Cerebellum (tissue), 4 donors: ENCODE measurements at places on chromosomes 16 and 17.
A peak's percentile ranks its signal among the peaks of the same experiment; 100 is the strongest.

DNA sequence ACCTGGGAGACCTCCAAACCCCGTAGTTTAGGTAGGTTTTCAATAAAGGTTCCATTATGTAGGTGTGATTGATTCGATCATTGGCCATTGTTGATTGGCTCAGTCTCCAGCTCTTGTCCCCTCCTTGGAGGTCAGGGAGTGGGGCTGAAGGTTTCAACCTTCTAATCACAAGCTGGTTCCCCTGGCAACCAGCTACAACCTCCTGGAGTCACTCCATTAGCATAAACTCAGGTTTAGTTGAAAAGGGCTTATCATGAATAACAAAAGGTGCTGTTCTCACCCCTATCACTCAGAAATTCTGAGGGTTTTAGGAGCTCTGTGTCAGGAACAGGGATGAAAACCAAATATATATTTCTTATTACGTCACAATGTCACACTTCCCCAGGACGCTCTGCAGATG, 28.5 kb downstream of the TMEM132E start:
- no peak for DNase-seq

DNA sequence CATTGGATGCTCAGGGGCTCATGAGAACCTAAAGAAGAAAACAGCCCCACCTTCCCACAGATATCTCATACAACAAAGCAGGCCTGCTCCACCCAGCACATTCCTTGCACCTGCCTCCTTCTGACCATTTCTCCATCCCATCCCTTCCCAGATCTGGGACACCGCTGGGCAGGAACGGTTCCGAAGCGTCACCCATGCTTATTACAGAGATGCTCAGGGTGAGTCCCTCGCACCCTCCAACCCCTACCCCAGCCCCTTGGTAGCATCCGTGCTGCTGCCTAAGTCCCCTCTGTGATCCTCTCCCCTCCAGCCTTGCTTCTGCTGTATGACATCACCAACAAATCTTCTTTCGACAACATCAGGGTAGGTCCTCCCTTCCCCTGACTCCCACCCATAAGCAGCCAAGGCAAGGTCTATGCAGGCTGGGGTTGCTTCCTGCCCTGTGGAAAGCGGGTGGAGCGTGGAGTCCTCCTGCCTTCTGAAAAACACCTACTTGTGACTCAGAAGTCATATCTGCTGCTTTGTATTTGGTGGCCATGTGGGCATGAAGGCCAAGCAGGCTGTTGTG, 5.4 kb upstream of the NHERF1 start:
- DNase-seq, result no peak

DNA sequence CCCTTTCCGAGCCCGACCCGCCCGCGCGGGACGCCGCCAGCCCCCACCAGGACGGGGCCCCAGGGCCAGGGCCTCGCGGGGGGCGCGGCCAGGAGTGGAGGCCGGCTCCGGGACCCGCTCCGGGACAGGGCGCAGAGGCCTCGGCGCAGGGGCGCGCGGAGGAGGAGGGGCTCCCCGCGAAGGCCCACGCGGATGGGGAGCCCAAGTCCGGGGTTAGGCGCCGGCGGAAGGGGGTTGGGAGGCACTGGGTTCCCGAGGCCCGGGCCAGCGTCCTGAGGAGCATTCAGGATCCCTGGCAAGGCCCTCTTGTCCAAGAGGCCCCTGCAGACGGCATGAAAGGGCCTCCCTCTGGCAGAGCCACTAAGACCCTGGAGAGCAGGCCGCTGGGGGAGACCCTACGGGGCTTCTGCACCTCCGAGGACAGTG, 57.8 kb upstream of the CIBAR2 start:
- no peak for DNase-seq

DNA sequence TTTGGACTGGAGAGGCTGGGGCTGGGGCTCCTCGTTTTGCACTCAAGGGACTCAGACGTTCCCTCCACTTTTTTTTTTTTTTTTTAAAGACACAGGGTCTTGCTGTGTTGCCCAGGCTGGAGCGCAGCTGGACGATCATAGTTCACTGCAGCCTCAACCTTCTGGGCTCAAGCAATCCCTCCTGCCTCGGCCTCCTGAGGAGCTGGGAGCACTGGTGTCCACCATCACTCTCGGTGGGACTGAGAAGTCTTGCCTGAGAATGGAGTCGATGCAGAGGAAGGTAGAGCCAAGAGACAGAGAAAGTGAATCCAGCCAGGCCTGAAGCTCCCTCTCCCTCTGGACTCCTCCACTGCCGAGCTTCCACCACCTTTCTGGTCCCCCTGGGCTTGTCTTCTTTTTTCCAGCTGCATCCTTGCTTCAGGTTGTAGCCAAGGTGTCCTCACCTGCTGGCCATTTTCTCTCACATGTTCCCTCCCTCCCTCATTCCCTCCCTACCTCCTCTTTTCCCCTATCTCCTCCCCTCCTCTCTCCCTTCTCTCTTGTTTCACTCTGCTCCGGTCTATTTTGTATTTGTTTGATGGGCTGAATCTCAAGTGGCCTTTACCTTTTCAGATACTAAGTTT, 233.8 kb downstream of the SNX29 start:
- DNase-seq, result no peak

DNA sequence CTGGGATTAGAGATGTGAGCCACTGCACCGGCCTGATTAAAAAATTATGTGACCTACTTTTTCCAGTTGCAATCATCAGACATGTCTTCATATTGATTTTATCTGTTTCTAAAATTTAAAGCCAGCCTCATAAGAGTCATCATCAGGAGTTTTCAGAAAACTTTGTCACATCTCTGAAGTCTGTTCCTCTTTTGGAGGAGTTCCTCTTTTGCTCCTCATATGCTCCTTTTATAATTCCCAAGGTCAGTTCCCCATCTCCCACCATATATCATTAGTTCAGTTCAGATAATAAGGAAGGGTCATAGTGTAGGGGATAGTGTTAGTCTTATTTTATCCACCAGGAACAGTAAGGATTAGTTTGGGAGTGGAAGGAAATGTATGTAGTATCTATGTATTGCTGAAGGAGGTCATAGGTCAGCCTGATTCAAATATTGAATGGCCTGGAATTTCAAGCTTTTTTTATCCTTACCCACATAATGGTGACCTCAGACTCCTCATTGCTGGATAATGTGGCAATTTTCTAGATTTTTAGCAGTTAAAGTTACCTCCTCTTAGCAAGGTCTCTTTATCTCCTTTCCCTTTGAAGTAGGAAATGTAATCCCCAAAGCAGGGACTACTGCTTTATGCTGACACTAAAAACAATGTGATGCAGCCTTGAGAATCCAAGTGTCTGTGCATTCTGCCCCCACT, 13.8 kb upstream of the DUSP14 start:
- DNase-seq, result no peak

- no peak for DNase-seq
Measured at GRCh38 chr16:12661656-12662172, 142.0 kb downstream of the CPPED1 start.

DNA sequence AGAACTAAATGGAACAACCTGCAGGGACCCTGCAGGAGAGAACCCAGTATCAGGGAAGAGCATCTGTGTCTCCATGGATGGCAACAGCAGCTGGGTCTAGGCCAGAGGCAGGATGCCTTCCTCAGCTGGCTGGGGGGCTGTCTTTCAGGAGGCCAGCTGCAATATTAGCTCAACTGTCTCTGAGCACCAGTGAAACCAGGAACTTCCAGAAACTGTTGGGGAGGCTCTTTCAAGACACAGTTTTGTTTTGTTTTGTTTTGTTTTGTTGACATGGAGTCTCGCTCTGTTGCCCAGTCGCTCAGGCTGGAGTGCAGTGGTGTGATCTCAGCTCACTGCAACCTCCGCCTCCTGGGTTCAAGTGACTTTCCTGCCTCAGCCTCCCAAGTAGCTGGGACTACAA, 7.6 kb downstream of the GPR142 start:
- no peak for DNase-seq

GRCh38 chr16:4696172-4696904, 3.0 kb downstream of the NUDT16L1 start:
- DNase-seq, result no peak

GRCh38 chr16:19860166-19861041, 24.2 kb downstream of the GPRC5B start:
- no peak for DNase-seq

- DNase-seq, result no peak
Measured at GRCh38 chr16:627454-628239, 3.1 kb upstream of the WFIKKN1 start.

- no peak for DNase-seq
Measured at GRCh38 chr17:39400547-39401411, 647 bp downstream of the FBXL20 start.

GRCh38 chr16:79137426-79137939, 463.1 kb downstream of the MAF start:
- no peak for DNase-seq

DNA sequence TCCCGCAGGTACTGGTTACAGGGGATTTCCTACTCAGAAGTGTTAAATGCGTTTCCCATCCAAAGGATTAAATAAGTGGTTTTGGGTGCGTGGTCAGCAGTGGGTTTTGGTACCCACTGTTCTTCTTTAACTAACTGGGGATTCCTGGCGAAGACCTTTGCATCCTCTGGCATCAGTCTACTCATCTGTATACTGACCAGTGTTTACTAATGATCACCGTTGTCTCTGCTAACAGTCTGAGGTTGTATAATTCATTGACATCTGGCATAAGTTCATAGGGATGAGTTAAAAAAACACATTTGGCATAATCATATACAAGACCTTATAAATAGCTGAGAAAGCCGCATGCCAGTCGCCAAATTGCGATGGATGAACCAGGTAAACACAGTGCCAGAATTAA, 339.1 kb downstream of the PMP22 start:
- no peak for DNase-seq

DNA sequence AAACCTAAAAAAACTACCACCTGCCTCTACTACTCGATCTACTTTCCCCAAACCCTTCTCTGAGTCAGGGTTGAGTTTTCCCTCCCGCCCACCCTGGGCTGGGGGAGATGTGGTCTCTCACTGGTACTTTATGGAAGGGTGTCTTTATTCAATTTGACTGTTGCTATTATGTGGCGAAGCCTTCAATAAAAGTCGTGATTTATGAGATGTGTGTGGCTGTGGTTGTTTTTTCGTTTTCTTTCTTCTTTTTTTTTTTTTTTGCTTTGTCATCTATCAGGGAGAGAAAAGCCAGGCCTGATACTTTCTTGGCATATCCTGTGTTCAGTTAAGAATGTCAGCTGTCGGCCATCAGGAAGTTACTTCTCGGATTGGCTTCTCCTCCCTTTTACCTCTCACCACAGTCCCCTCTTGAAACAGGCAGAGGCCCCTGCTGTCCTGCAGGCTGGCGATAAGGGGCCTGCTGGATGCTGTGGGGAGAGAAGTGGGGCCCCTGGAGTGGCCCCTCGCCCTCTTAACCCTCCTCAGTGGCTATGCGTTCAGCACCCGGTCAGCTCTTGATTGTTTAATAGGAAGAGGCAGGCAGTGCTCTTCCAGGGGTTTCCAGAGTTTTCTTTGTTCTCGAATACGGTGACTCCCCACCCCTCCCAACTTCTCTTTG, 123.0 kb downstream of the MSI2 start:
- DNase-seq, result no peak

- DNase-seq, result peak; percentile 39
Measured at GRCh38 chr17:7043497-7044198, at the start of gene SLC16A11. TSS of gene SLC16A11 (minus strand) at chr17:7044092. CDS start at chr17:7043513, 579 bp downstream.

DNA sequence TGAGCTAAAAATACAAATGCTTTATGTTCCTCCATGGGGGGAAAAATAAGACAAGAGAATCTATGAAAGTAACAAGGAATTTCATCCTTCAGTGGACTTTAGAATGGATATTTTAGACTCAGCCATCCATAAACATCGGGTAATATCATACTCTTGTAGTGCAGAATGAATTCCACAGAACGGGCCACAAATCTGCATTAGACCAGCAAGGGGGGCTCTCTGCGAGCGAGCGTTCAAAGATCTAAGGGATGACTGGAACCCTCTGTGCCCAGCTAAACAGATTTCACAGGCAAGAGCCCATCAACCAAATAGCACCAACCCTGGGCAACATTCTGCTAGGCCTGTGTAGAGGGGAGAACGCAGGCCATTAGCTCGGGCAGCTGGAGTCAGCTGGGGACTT, 537.9 kb upstream of the CDH11 start:
- DNase-seq, result no peak

- DNase-seq, result no peak
Measured at GRCh38 chr16:28058839-28059589, 4.5 kb downstream of the GSG1L start.

DNA sequence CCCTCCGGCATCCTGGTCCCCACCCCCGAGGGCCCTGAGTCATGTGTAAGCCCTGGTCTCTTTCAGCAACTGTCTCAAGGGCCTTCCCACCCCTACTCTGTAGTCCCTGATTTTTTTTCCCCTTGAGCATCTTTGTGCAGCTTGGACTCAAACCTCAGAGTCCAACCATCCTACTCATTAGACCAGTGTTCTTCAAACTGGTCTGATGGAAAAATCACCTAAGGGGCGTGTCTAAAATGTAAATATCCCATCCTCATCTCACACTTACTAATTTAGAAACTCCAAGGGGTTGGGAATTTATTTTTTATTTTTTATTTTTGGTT, 624 bp downstream of the G6PC3 start:
- DNase-seq, result no peak

GRCh38 chr17:16662936-16663335, 9.3 kb upstream of the ZNF624 start:
- DNase-seq, result no peak

DNA sequence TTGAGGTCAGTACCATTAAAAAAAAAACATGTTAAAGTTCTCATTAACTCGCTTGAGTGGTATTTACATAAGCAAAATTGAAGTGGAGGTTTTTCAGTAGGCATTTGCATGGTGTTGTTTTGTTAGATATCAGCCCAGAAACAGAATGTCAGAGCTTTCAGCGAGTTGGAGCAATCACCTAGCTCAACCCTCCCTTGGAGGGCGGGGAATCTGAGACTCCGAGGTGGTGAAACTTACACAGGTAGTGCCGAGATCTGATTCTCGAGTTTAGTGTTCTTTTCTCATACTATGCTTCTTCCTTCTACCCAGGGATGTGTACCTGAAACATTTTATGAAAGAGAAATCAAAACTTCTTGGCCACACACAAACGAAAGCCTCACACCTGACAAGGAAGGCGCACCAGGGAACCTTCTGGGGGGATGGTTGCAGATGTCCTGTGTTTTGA, 6.6 kb downstream of the SEC14L1 start:
- DNase-seq, result no peak

- peak; percentile 73 for DNase-seq
Measured at GRCh38 chr16:22297871-22298733, 893 bp downstream of the POLR3E start.

GRCh38 chr16:82675300-82675699, 48.5 kb downstream of the CDH13 start:
- no peak for DNase-seq

DNA sequence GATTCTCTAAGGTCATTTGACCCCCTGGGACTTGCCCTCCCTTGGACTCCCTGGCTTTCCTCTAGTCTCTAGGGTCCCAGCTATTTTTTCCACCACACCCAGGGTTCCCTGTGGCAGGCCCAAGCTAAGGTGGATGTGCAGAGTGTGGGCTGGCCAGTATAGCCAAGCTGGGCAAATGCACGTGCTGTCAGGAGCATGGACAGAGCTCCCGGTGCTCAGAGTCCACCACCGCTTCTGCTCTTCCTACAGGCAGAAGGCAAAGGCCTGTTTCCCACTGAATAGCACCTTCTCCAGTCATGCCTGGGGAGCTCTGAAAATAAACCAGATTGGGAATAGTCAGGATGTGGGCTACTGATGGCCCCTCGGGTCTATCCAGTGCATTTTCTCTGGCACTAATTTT, 53.3 kb downstream of the GNAO1 start:
- no peak for DNase-seq

GRCh38 chr17:75843577-75844529, at the start of gene UNC13D:
TSS of gene UNC13D (minus strand) at chr17:75844404. CDS start at chr17:75844337, 67 bp downstream.
- no peak for DNase-seq

- no peak for DNase-seq
Measured at GRCh38 chr16:4940719-4941118, 3.8 kb upstream of the PPL start.
